ENCODE measurements at places on chromosomes 1 and 21. TPM values are rescaled to one million over a fixed set of nuclear protein-coding genes. Genes with fewer than 3 reads are reported as not detected.
A peak's percentile ranks its signal among the peaks of the same experiment; 100 is the strongest.

DNA sequence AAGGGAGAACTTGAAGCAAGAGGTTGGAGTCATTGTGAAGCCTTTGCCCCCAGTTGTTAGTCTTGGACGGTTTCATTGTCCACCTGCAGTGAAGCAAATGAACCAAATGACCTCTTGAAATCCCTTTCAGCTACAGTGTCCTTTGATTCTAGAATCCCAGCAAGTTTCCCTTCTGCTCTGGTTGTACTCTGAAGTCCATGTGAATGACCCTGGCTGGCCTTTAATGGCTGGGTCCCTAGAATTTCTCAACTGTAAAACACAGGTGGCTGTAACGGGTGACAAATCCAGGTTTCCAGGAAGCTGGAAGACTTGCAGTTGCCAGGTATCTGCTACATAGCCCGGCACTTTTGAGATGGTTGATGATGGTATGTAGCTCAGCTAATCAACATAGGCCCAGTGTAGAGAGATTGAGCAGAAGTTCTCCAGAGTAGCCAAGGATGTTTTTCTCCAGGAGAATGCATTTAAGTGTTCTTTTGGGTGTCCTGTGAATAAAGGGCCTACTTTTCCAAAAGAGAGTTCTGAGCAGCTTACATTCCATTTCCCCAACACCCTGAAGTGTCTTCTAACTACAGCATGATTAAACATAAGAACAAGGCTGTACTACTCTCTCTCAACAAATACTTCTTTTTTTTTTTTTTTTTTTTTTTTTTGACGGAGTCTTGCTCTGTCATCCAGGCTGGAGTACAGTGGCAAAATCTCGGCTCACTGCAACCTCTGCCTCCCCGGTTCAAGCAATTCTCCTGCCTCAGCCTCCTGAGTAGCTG, 17.6 kb upstream of the SLC30A1 start:
- peaks cover 14% of the 10 kb centered on the region for H3K4me1 ChIP-seq
- no peak overlapping the region for H3K4me3 ChIP-seq

DNA sequence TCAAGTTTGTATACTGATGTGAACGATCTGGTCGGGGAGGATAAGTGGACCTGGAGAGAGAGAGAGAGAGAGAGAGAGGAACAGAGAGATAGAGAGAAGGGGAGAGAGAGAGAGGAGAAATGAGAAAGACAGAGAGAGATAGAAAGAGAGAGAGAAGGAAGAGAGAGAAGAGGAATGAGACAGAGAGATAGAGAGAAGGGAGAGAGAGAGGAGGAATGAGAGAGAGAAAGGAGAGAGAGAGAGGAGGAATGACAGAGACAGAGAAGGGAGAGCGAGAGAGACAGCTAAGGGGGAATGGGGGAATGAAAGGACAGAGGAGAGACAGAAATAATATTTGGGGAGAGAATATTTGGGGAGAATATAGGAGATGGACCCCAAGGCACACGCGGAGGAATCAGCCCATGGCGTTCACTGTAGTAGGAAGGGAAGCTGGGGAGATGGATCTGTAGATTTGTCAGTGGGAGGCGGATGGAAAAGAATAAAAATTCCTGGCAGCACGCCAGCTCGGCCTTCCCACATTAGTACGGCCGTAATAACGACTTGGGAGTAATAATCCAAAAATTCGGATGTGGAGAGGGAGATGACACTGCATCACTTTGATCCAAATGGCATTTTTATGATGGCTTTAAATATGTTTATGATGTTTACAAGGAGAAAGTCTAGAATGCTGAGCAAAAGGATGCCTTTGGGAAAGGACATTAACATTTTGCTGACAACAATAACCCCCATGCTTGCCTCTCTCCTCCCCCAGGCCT, 159.8 kb upstream of the KCNJ6 start:
- H3K4me3 ChIP-seq = no peak overlapping the region
- no peak overlapping the region for H3K27ac ChIP-seq
- DNase-seq = no peak
- H3K4me1 ChIP-seq = no peaks in the 10 kb centered on the region
- H3K36me3 ChIP-seq = no peaks in the 10 kb centered on the region

GRCh38 chr1:54714881-54715492, 674 bp upstream of the TTC4 start:
- no peaks in the 10 kb centered on the region for H3K27me3 ChIP-seq
- peaks cover 29% of the 10 kb centered on the region for H3K4me1 ChIP-seq
- peak overlapping the region; percentile 80 for H3K27ac ChIP-seq
- DNase-seq = no peak
- peak overlapping the region; percentile 94 for H3K4me3 ChIP-seq

DNA sequence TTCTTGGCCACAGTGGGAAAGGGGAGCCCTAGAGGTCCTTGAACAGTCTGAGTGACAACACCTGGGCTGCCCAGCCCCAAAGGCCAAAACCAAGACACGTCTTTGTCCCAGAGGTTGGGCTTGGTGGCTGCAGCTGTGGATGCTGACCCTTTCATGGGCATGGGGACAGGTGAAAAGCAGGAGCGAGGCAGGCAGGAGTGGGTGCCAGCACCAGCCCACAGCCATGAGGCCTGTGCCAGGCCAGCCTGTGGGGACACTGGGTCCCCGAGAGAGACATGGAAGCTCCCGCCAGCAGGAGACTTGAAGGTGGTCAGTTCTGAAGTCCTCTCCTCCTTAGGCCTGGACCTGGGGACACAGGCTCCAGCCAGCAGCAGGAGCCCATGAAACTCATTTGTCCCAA, 98.6 kb downstream of the KCNJ15 start:
- H3K4me1 ChIP-seq = no peaks in the 10 kb centered on the region
- no peak for DNase-seq
- H3K36me3 ChIP-seq = no peaks in the 10 kb centered on the region
- peaks cover 16% of the 10 kb centered on the region for H3K27me3 ChIP-seq
- no peak overlapping the region for H3K27ac ChIP-seq

GRCh38 chr21:29843804-29844203, 96.0 kb downstream of the GRIK1 start:
- H3K27ac ChIP-seq = no peak overlapping the region
- no peak for DNase-seq
- H3K27me3 ChIP-seq = no peaks in the 10 kb centered on the region

The KCNH1 gene
- total RNA-seq = not detected

The GLIS1 gene
- total RNA-seq = not detected

The GRIK1 gene
- not detected for total RNA-seq

The CC2D1B gene
- total RNA-seq = 53.9 TPM

The PROK1 gene
- not detected for total RNA-seq

The OR2T29 gene
- total RNA-seq = not detected
